ENCODE measurements at places on chromosomes 12 and 14. TPM values are rescaled to one million over a fixed set of nuclear protein-coding genes. Genes with fewer than 3 reads are reported as not detected.

BEGAIN gene
- 0.46 TPM for polyA plus RNA-seq

OTX2 gene
- polyA plus RNA-seq = not detected

ADAMTS20 gene
- polyA plus RNA-seq = not detected

PPFIBP1 gene
- polyA plus RNA-seq = 63.8 TPM

RND1 gene
- polyA plus RNA-seq = 0.53 TPM

TGFB3 gene
- 8.6 TPM for polyA plus RNA-seq

GRCh38 chr12:121358073-121358472 is 5.9 kb upstream of the ANAPC5 start:
- DNase-seq = no peak

GRCh38 chr12:26346736-26347135 is 151.4 kb downstream of the SSPN start:
- no peak for DNase-seq

- no peak for DNase-seq
Measured at GRCh38 chr12:116299665-116300328, 22.3 kb upstream of the MED13L start.

GRCh38 chr12:1510056-1510812 is 84.1 kb downstream of the FBXL14 start:
- DNase-seq = no peak

DNA sequence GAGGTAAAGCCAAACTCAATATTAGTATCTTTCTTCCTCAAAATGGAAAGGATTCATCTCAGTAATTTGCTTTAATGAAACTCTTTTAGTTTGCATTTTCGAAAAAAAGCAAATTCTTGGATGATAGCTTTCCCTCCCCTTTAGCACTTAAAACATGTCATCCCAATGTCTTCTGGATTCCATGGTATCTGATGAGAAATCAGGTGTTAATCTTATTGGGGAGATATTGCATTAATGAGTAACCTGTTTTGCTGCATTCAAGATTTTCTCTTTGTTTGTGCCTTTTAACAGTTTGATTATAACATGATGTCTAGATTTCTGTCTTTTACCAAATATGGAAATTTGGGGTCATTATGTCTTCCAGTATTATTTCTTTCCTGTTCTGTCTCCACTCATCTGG is 405.1 kb upstream of the FOXG1 start:
- DNase-seq = no peak

DNA sequence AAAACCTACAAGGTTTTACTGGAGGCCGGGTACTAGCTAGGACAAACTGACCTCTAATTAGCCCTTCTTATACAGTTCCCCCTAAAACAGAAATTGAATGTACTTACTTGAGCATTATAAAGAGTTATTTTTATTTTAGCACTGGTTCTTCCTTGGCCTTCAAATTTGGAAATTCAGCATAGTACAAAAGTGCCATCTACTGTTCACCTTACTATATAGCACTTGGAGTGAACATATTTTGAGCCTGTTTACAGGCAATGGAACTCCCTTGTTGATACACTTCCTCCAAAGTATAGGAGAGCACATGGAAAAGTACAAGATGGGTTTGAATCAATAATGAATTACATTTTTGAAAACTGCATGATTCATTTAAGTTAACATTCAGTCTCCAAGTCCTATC is 3.9 kb upstream of the POC1B start:
- DNase-seq = no peak

DNA sequence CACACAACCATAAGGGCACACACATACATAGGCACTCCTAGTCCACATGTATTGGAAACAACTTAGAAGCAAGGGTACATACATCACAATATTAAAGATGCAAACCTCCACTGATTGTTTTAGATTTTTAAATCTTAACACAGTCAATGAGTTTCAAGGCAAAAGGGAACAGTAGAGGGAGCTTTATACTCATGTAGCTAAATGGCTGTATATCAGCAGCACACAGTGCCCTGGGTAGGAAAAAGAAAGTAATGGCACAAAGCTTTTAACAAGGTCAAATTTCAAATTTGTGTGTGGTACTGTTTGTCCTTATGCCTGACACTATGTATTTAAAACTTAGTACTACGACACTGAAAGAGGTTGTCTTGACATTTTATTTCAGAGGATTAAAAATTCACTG is 262.0 kb downstream of the MED13L start:
- DNase-seq = no peak
